ENCODE measurements at places on chromosomes 12 and 14.

- DNase-seq = no peak
These were observed 55.9 kb upstream of the GPR68 start for GRCh38 chr14:91300283-91300895.

GRCh38 chr14:51701951-51702350 is 50.2 kb downstream of the FRMD6 start:
- DNase-seq = no peak

DNA sequence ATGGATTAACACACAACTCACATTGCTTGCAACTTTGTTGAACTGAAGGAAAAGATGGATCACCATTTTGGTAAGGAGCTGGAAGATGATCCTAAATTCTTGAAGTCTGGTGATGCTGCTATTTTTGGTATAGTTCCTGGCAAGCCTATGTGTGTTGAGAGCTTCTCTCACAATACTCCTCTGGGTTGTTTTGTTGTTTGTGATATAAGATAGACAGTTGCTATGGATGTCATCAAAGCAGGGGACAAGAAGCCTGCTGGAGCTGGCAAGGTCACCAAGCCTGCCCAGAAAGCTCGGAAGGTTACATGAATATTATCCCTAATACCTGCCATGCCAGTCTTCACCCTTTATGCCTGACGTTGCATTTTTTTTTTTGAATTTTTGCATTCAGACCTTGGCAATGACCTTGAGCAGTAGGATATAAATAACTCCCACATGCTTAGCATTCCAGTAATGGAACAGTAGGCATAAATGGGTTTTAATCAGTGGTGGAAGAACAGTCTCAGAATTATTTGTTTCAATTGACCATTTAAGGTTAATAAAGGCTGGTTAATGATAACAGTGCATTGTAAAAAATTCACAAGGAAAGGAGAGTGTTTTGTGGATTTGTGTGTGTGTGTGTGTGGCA is 129.0 kb upstream of the SEL1L start:
- DNase-seq = no peak

- no peak for DNase-seq
These were observed 36.2 kb downstream of the CHGA start for GRCh38 chr14:92959189-92959531.

DNA sequence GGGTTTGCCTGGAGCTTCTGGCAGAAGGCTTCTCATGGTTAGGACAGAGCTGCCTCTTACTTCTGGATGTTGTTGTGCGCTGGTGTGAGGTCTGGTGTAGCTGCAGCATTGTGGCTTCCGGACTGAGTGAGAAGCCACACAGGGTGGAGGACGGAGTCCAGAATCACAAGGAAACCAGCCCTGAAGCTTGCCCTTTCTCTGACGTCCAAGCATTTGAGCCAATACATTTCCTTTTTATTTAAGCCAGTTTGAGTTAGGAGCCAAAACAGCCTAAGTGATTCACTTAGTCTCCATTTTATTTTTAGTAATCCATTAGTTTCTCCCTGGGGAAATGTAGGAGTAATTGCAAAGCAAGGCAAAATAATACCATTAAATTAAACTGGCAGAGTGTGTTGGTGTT is 402.4 kb upstream of the RGS6 start:
- no peak for DNase-seq

DNA sequence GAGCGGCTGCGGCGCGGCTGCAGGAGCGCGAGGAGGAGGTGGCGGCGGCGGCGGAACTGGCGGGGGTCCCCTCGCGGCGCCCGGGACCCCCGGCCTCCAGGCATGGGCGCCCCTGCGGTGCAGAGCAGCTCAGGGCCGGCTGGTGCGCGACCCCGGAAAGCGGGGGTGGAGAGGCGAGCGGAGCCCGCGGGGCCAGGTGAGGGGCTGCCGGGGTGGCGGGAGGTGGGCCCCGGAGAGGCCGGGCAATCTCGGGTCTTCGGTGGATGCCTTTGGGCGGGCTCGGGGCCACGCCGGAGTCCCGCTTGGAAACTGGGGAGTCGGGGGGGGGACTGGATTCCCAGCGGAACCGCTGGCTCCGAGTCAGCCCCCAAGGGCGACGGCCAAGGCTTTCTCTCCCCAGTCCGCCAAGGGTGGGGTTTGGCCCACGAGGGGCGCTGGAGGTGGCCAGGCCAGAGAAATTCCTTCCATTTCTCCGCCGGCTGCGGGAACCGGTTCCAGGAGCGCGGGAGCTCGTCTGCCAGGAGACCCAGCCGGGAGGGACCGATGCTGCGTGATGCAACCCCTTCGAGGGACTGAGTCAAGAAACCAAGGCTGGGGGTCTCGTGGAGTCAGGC is 13.9 kb upstream of the NR4A1 start:
- no peak for DNase-seq

DNA sequence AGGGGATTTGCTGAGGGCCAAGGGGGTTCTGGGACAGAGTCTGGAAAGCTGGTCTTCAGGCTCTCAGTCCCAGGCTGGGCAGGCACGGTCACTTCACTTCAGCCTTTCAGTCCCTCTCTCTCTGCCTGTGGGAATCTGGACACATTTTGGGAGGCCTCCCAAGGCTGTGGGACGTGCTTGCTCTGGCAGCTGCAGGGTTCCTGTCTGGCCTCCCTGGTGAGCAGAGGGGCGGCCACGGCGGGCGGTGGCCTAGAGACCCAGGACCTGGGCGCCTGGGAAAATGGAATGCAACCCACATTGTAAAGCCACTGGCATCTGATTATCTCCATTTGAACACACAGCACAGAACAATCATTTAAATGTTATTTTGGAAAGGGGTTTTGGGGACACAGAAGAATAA is 10.1 kb upstream of the ALDH2 start:
- DNase-seq = no peak

DNA sequence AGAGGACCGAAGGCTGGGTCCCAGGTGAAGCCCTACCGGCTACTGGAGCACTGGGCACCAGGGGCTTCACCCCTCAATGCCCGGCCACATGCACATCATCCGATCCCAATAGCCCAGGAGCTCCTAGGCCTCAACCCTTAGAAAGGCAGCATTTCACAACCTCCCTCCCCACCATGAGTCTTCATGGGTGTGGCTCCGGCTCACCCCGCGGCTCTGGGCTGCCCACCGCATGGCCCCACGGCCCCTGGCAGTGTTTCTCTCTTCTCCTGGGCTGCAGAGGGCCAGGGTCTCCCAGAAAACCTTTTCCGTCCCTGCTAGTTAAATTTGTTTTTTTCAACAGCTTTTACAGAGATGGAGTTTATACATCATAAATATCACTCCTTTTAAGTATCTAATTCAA is 28.6 kb upstream of the DLK1 start:
- no peak for DNase-seq

GRCh38 chr14:44620121-44621019 is 113.3 kb upstream of the FSCB start:
- no peak for DNase-seq

GRCh38 chr14:95507701-95508103 is 8.7 kb downstream of the SYNE3 start:
- DNase-seq = no peak

DNA sequence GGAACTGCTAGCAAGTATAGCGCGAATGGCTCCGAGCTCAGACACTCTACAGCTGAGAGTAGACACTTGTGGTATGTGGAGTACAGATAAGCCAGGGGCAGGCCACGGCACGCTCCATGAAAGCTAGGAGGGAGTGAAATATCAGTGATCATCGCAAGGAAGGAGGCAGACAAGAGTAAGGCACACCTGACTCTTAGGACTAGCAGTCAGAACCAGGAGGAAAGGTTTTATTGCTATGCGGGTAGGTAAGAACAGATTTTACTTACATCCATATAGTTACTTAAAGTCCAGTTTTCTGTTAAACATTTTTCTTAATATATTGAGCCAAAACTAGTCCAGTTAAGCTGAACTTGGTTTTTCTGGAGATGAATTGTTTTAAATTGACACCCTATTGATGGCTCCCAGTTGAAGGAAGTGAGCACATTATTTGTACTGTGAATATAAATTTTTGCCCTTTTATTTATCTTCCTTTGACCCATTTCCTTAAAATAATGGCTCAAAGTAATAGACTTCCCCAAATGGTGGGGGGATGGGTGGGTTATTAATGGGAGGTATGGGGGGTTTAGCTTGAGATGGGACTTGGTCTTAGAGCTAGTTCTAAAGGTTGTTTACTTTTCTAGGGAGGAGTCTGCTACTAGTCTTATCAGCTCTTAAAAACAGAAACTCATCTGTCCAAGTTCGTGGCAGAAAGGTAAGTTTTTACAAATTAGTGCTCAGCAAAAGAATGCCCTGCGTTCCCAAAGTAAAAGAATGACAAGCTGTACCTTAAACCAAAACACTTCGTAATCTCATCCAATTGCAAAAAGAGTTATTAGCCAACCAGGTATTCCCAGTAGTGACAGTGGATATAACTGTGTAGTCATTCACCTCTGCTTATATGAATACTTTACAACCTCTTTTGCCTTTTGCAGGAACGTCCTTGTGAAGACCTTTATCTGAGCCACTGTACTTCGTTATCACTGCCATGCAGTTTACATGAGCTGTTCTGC is 5.8 kb downstream of the HNRNPA1 start:
- DNase-seq = no peak

DNA sequence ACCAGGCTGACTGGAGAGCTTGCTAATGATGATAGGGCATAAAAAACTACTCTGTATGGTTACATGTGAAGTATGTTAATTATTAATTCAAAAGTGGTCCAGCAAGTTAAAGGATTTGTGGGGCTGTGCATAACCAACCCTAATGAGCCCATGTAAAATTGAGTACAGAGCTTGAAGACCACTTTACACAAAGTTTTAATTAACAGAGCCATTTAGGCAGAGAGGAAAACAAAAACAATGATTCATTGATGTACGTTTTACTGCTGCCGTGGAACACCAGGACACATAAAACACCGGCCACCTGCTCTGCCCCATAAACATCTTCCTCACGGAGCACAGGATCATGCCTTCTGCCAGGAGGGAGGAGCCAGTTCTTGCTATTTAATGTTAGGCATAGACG is 83.5 kb downstream of the RIMBP2 start:
- no peak for DNase-seq

DNA sequence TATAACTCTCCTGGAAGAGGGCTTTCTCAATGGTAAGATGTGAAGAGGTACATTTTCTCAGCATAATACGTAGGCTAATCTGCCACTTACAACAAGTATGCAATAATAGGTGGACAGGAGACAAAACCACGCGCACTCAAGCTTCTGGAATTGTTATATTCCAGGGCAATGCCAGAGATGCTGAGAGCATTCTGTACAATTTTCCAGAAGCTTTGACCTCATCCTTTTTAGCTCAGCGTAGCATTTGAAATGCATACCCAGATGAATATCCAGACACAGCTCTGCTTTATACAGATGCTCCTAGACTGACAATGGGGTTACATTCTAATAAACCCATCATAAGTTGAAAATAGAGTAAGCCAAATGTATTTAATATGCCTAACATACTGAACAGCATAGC is 1492.4 kb upstream of the FLRT2 start:
- no peak for DNase-seq

GRCh38 chr12:109191621-109192250 is 75.3 kb downstream of the ACACB start:
- DNase-seq = no peak

DNA sequence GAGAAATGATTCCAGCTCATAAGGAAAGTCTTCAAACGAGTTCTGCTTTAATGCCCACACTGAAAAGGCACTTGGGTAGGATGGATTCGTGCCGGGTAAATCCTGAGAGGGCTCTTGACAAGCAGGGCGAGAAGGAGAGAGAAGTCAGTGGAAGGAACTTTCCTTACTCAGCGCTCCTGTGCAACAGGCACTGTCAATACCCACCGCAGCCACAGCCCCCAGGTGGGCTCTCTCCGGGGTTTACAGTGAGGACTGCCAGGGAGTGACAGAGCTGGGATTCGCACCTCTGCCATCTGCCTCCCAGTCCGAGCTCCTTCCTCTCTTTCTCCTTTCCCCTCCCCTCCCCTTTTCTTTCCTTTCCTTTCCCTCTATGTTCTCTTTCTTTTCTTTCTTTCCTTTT is 118.7 kb downstream of the BEGAIN start:
- DNase-seq = no peak

DNA sequence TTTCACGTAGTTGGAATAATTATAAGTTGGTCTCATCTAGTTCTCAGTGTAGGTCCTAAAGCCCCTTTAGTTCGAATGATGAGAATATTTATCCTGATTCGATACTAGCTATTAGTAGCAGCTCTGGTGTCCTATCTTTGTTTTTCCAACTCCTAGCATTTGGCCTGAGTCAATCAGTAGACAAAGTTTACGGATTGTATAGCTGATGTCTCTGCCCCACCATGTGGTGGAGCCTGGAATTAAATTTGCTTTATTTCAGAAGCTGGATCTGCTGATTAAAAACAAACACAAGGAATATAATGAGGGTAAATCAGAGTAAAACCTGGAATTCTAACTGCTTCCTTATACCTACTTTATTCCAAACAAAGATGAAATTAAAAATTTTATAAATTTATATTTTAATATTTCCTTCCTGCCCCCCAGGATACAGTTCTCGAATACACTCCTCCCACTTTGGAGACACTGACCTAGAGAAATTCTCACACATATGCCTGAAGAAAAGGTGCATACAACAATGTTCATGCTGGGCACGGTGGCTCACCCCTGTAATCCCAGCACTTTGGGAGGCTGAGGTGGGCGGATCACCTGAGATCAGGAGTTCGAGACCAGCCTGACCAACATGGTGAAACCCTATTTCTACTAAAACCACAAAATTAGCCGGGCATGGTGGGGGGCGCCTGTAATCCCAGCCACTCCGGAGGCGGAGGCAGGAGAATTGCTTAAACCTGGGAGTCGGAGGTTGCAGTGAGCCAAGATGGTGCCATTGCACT is 7.6 kb upstream of the BRMS1L start:
- DNase-seq = peak; percentile 39

DNA sequence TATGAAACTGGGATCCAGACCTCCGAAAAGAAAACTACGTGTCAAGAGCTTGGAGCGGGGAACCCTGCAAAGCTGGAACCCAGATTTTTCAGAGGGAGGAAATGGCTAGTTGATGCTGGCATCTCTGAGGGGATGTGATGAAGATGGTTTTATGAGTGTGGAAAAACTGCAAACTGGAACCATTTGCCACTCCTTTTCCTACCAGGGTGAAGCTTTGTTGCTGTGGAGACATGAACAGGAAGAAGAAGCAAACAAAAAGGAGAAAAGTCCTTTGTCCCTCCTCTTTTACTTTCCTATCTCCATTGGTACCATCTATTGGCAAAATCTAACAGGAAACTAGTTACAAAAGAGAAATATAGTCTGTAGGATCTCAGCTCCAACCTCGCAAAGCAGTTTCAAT is 39.2 kb downstream of the CDK17 start:
- no peak for DNase-seq

DNA sequence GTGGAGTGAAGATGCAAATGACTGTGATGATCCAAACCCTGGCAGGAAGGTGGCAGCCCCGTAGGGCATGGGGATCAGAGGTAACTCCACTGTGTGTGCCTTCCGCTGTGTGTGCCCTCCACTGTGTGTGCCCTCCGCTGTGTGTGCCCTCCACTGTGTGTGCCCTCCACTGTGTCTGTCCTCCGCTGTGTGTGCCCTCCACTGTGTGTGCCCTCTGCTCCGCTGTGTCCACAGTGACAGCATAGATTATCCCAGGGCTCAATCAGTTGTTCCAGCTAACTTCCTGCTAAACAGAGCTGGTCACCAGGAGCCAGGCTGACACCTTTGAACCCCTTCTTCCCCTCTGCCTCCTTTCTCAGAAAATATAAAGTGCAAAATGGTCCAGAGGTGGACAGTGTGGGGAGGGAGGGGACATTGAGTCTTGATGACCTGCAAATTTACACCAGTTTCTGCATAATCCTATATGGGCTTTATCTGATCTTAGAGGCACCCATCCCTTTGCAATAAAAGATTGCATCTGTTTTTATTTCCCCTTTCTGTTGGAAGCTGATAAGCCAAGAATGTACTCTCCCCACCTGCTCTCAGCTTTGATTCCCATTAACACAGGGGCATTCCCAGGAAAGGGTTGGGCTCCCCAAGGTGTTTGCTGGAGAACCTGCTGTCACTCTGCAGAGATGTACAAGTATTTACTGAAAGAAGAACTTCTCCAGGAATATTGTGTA is 21.6 kb upstream of the HNF1A start:
- no peak for DNase-seq
